Stimulated activated CD8-positive, alpha-beta memory T cell treated with anti-CD3 and anti-CD28 coated beads, Interleukin-7, amount 100 ng/mL, for 24 hours (primary cell): ENCODE measurements at places on chromosomes 7 and 10.

- peak; percentile 12 for DNase-seq
These were observed 43.1 kb upstream of the GATAD1 start for GRCh38 chr7:92404170-92404614.

GRCh38 chr10:74394416-74394969, 243.5 kb downstream of the ADK start:
- DNase-seq = no peak

DNA sequence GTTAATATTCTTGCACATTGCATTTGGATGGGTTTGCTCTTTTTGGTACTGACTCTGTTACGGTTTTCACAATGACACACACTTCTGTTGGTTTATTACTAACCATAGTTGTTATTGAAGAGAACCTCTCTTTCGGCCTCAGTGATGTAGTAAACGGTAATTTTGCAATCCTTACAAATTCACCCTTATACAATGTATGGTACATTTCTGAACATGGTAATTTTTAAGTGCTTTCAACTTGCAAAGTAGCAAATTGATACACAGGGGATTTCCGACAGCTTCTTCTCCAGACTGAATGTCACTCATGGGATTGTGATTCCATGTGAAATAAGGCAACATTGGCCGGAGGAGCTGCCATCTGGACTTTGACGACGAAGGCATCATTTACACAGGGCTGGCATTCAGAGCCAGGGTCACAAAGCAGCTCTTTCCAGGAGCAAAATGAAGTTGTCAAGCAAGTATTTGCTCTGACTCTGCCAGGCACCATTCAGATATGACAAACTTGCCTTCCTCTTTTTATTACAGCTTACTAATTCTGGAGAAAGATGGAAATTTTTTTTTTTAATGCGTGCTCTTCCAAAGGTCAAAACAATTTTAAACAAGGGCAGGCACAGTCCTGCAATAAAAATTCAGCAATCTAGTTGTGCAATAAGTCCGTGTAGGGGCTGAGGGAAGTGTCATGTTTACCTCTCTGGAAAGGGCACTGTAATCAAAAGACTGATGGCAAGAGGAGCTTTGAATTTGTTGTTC, 711.5 kb upstream of the C7orf33 start:
- DNase-seq = no peak

DNA sequence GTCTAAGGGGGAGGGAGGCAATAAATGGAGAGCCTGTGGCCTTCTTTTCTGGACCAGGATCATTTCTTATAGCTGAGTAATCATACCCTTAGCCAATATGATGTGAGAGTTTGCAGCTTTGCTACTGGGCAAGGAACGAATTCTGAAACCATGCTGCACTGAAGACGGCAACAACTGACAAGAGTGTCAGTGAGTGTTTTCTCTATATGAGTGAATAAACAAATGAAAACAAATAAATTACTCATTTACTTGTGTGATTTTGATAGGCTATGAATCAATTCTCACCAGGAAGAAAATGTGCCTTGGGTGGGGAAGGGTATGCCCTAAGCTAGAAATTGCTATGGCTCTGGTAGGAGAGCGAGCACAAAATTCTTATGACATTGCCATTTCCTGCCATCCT, 79.4 kb upstream of the LRRN3 start:
- no peak for DNase-seq

DNA sequence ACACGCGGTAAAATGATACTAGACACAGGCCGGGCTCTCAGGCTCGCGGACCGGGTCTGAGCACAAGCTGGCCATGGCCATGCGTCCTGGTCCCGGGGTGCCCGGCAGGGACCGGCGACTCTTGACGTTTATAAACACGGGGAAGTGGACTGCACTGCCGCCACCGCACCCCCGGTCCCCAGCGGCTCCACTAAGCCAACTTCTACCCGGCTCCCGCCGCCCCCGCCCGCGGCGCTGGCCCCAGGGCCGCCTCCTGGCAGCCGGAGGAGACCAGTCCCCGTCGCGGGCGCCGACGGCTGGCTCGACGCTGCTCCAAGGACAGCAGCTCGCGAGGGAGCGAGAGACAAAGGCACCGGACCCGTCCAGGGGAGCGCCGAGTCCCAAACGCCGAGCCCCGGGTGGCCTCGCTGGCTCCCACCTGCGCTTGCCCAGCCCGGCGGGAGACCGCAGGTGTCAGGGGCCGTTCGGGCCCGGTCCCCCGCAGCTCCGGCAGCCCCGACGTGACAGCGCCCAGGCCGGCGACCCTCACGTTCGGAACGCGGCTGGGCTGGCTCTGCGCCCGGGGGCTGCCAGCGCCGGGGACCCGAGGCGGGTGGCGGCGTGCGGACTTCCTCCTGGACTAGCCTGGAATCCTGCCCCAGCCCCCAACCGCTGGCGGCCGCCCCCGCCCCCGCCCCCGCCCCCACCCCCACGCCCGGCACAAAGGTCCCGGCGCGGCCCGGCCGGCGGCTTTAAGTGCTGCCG, 517 bp downstream of the ITGB1 start:
- no peak for DNase-seq

- DNase-seq = no peak
These were observed 29.8 kb upstream of the KLF6 start for GRCh38 chr10:3814838-3815220.

GRCh38 chr7:112584290-112584689, 103.5 kb downstream of the LSMEM1 start:
- no peak for DNase-seq

DNA sequence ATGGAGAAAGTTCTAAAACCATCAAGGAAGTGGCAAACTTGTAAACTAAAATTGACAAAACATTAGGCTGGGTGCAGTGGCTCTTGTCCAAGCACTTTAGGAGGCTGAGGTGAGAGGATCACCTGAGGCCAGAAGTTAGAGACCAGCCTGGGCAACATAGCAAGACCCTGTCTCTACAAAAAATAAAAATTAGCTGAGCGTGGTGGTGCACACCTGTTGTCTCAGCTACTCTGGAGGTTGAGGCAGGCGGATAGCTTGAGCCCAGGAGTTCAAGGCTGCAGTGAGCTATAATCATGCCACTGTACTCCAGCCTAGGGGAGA, 29.4 kb upstream of the HNRNPH3 start:
- no peak for DNase-seq
